ENCODE measurements at places on chromosomes 3 and 15. TPM values are rescaled to one million over a fixed set of nuclear protein-coding genes. Genes with fewer than 3 reads are reported as not detected.

Gene IL20RB
- total RNA-seq: 3.8 TPM

Gene UMPS
- 35.6 TPM for total RNA-seq

Gene WNT7A
- 4.7 TPM for total RNA-seq

Gene DCUN1D1
- 93.5 TPM for total RNA-seq

Data from PC-9 (cell line).